Naive thymus-derived CD8-positive, alpha-beta T cell (primary cell): ENCODE measurements at places on chromosomes 4 and X. TPM values are rescaled to one million over a fixed set of nuclear protein-coding genes. Genes with fewer than 3 reads are reported as not detected.

The SUPT20HL2 gene
- not detected for total RNA-seq

The SMIM10 gene
- not detected for total RNA-seq

The ZNF630 gene
- total RNA-seq: 5.8 TPM

The CAPN6 gene
- total RNA-seq: not detected

The SORCS2 gene
- total RNA-seq: not detected

The LIAS gene
- 28.0 TPM for total RNA-seq

The STK26 gene
- total RNA-seq: 55.9 TPM

The PDE6B gene
- total RNA-seq: 24.7 TPM

The FGFR3 gene
- not detected for total RNA-seq

The BMPR1B gene
- total RNA-seq: not detected

The RAB39B gene
- 13.5 TPM for total RNA-seq

The MND1 gene
- total RNA-seq: not detected

The ALAS2 gene
- not detected for total RNA-seq

The NAA10 gene
- 80.8 TPM for total RNA-seq

The AFP gene
- total RNA-seq: not detected

The SPANXN3 gene
- total RNA-seq: not detected
